ENCODE measurements at places on chromosomes 7 and 10.
A peak's percentile ranks its signal among the peaks of the same experiment; 100 is the strongest.

DNA sequence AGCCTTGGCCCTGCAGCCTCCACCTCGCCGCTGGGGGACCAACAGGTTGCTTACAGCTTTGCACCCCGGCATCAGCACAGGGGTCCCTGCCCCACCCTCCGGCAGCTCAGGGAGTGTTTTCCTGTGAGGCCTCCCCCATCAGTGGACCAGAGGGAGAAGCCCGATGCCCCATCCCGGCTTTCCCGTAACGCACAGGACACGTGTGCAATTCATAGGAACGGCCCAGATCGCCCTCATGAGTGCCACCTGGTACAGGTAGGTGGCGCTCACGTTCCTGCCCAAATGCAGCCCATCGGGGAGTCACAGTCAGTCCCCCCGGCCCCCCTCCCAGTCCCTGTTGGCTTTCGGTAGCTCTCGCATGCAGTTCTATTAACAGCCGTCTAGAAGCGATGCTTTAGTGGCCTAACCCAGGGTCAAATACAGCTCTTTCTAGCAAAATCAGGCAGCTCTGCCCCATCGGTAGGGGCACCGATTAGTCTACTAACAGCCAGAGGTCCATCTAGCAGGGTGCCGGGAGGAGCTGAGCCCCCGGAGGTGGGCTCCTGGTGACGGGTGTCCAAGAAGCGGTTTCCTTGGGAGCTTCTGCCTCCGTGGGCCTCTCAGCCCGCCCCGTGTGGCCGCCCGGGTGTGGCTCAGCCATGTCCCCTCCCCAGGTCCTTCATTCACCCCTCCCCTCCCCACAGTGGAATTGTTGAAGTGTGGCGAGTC, 48.4 kb upstream of the GTF2IRD1 start:
- DNase-seq, result no peak

GRCh38 chr10:121860810-121861209, 67.0 kb downstream of the ATE1 start:
- no peak for DNase-seq

- DNase-seq, result no peak
Measured at GRCh38 chr7:40033826-40034225, 83.8 kb downstream of the CDK13 start.

- no peak for DNase-seq
Measured at GRCh38 chr7:27424749-27425148, 182.1 kb downstream of the EVX1 start.

GRCh38 chr7:95693551-95694333, 78.6 kb upstream of the DYNC1I1 start:
- DNase-seq, result no peak

DNA sequence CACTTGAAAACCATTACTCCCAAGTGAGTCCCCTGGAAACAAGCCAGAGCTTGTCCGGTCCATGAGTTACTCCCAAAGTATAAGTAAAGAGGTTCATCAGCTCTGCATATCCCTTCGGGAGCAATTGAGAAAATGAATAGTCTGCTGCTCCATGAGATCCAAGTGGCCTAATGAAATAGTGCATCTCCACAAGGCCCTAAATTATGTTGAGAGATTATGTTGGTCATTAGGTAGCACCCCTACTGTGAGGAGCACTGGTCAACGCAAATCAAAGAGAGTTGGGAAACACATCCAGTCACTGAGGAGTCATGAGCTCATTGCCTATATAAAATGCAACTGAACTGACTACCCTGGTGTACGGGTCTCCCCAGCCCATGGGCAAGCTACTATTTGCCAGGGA, 205.5 kb upstream of the AOAH start:
- DNase-seq, result no peak

DNA sequence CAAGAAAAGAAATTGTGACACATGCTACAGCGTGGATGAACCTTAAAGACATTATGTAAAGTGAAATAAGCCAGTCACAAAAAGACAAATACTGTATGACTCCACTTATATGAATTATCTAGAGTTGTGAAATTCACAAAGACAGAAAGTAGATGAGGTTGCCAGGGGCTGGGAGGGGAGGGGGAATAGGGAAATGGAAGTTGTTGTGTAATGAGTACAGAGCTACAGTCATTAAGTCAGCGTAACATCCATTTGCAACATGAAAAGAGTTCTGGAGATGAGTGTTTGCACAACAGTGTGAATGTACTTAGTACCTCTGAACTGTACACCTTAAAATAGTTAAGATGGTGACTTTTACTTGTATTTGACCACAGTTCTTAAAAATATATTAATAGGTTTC, 112.1 kb upstream of the CDK1 start:
- no peak for DNase-seq

- DNase-seq, result no peak
Measured at GRCh38 chr7:110337646-110338045, 753.3 kb upstream of the LRRN3 start.

- no peak for DNase-seq
Measured at GRCh38 chr10:8726084-8726778, 671.7 kb downstream of the GATA3 start.

GRCh38 chr7:132169730-132170129, 406.5 kb downstream of the PLXNA4 start:
- DNase-seq, result no peak

GRCh38 chr7:18498341-18498740, 2.8 kb downstream of the HDAC9 start:
- DNase-seq, result peak; percentile 12

DNA sequence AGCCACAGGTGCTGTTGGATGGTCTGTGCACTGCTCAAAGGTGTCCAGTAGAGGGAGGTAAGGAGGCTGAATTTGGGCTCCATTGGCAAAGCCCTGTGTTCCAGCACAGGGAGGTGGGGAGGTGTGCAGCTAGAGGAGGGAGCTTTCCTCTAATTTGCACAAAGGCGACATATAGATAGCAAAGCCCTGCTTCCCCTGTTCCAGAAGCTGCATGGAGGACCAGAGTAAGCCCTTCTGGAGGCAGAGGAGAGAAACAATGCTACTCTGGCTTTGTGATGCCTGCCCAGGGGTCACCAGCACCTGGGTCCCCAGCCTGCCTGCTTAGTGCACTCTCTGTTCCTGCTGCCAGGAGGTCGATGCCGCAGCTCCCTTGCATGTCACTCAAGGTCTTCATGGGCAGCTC, 3.4 kb upstream of the ARHGAP22 start:
- DNase-seq, result peak; percentile 46

GRCh38 chr7:123633553-123633952, 22.1 kb upstream of the LMOD2 start:
- no peak for DNase-seq

GRCh38 chr10:58943256-58943890, 233.1 kb upstream of the PHYHIPL start:
- no peak for DNase-seq

- no peak for DNase-seq
Measured at GRCh38 chr7:137888241-137888640, 41.5 kb upstream of the DGKI start.

GRCh38 chr7:148856891-148857290, 27.2 kb downstream of the EZH2 start:
- no peak for DNase-seq

- no peak for DNase-seq
Measured at GRCh38 chr10:110865186-110865808, 6.4 kb upstream of the PDCD4 start.

DNA sequence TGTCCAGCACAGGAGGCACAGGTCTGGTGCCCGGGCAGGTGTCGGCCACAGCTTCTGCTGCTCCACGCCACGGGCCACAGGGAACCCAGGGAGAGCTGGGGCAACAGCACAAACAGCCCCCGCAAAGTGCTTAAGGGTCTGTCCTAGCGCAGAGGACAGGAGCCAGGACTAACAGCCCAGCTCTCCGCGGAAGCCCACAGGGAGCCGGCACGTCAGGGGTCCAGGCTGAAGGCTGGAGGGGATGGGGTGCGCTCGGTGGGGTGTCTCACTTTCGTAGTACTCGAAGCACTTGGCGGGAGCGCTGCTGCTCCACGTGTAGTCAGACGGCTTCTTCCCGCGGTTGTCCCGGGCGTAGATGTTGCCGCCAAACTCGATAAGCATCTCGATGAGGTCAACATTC, 24.9 kb downstream of the ASB13 start:
- DNase-seq, result no peak

- no peak for DNase-seq
Measured at GRCh38 chr7:95411036-95411435, 14.9 kb upstream of the PON3 start.

GRCh38 chr7:101555921-101556275, 73.2 kb downstream of the MYL10 start:
- DNase-seq, result no peak

GRCh38 chr7:148241700-148242293, 348.8 kb upstream of the C7orf33 start:
- DNase-seq, result no peak

GRCh38 chr10:21943633-21944265, 59.8 kb downstream of the DNAJC1 start:
- DNase-seq, result no peak

DNA sequence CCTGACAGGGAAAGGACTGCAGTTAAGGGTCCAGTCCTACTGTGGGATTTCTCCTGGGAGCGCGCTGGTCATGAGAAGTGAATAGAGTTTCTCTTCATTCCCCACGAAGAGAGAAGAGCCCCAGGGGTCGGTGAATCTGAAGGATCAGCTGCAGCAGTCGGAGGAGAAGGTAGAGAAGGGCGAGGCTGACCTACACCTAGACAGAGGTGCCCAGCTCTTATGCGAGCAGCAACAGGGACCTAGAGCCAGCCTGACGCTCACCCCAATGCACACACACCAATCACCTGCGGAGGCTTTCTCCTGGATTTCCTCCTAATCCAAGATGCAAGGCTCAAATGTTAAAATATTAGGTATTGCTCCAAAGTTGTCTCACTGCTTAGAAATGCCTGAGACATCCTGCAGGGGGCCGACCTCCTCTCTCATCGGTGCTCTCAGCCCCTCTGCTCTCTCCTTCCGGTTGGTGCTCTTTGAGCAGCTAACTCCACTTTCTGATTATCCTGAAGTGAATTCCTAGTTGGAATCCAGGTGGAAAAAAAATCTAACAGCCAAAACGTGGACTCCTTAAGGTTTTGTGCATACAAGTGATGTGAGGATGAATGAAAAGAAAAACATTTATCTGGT, 176.4 kb downstream of the AHR start:
- no peak for DNase-seq

- peak; percentile 54 for DNase-seq
Measured at GRCh38 chr10:68574051-68574450, 13.9 kb downstream of the TET1 start.

- no peak for DNase-seq
Measured at GRCh38 chr7:99605527-99605926, 7.5 kb downstream of the TMEM225B start.

GRCh38 chr10:110420401-110421193, 77.1 kb upstream of the DUSP5 start:
- DNase-seq, result no peak

- DNase-seq, result no peak
Measured at GRCh38 chr7:43516581-43517342, 66.1 kb upstream of the STK17A start.

DNA sequence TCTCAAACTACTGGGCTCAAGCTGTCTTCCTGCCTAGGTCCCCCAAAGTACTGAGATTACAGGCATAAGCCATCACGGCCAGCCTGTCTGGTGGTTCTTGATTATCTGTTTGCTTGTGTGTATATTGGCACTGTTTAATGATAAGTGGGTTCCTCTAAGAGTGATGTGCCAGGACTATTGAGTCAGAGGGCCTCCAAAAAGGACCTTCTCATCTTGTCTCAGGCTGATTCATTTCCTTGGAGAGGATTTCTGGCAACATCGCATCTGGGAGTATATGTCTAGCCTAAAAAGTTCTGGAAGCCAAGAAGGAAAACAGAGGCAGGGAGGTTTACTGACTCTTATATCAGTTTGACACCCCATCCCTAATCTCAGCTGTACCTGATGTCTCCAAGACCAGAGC, 27.1 kb upstream of the AKAP9 start:
- no peak for DNase-seq

- no peak for DNase-seq
Measured at GRCh38 chr10:83953589-83953988, 185.7 kb upstream of the GHITM start.

- DNase-seq, result no peak
Measured at GRCh38 chr7:1151653-1152425, 8.2 kb downstream of the ZFAND2A start.

- DNase-seq, result no peak
Measured at GRCh38 chr7:81776161-81776560, 6.3 kb upstream of the HGF start.

DNA sequence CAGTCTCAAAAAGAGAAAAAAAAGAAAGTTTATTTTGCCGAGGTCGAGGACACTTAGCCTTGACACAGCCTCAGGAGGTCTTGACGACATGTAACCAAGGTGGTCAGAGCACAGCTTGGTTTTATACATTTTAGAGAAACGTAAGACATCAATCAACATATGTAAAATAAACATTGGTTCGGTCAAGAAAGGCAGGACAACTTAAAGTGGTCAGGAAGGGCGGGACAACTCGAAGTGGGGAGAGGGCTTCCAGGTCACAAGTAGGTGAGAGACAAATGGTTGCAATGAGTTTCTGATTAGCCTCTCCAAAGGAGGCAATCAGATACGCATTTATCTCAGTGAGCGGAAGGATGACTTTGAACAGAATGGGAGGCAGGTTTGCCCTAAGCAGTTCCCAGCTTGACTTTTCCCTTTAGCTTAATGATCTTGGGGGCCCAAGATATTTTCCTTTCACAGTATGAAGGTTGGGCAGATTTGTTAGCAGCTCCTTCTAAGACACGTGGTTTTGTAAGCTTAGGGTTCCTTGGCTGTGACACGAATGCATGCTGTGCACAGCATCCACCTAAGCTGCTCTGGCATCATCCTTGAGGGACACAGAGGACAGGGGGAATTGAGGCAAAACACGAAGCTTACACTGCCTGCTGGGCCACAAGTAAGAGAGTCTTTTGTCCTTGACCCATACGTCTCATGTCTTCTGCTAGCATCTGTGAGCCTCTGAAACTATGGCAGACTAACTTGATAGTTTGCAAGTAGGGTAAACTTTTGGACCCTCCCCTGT, 3.3 kb upstream of the VDAC2 start:
- no peak for DNase-seq

DNA sequence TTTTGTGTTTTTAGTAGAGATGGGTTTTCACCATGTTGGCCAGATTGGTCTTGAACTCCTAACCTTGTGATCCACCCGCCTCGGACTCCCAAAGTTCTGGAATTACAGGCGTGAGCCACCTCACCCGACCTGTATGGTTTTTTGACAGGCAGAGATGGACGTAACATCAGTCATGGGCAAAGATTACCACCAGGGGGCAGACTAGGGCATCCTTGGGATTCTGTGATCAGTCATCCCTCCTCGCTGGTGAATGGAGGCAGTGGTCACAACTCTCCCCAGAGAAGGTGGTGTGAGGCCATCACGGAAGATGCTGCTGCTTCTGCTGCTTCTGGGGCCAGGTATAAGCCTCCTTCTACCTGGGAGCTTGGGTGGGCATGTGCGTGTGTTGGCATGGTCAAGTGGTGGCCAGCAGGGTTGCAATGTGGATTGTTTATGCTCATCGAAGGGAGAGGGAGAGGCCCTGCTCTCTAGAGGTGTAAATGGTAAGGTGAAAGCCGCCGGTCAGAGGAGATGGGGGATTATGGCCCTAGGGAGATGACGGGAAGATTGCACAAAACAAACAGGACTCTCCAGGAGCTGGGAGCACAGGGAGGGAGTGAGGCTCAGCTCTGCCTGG, 122.7 kb upstream of the PRSS1 start:
- peak; percentile 32 for DNase-seq

- no peak for DNase-seq
Measured at GRCh38 chr7:74028321-74028838, 407 bp downstream of the ELN start.

GRCh38 chr7:104106108-104106905, 101.5 kb downstream of the ORC5 start:
- peak; percentile 35 for DNase-seq

Measured in NCI-H2171 treated with DMSO at 0.1 percent for 48 hours (cell line).